Mesothelial cell of epicardium (in vitro differentiated cells): ENCODE measurements at places on chromosomes 7 and 10.

DNA sequence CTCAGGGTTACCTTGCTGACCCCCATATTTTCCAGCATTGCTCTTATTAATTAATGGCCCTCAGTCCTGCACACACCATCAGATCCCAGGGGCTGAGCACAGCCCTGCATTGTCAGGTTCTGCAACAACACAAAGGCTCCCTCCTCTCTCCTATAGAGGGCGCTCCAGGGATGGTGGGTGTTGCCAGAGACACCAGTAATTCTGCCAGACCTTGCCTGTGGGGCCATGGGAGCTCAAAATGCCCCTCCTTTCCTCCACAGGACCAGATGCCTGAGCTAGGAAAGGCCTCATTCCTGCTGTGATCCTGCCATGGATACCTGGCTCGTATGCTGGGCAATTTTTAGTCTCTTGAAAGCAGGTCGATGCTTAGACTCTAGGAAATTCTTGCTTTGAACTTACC is 42.8 kb upstream of the PRSS58 start:
- H3K4me3 ChIP-seq = no peak overlapping the region
- no peak overlapping the region for H3K27ac ChIP-seq
- H3K27me3 ChIP-seq = peaks cover 23% of the 10 kb centered on the region
- no peaks in the 10 kb centered on the region for H3K36me3 ChIP-seq
- H3K4me1 ChIP-seq = no peaks in the 10 kb centered on the region

- no peaks in the 10 kb centered on the region for H3K4me1 ChIP-seq
- H3K27me3 ChIP-seq = peaks cover 31% of the 10 kb centered on the region
- H3K36me3 ChIP-seq = no peaks in the 10 kb centered on the region
- H3K4me3 ChIP-seq = no peak overlapping the region
- DNase-seq = no peak
Observed at GRCh38 chr10:132254841-132255240, 52.9 kb downstream of the STK32C start.

DNA sequence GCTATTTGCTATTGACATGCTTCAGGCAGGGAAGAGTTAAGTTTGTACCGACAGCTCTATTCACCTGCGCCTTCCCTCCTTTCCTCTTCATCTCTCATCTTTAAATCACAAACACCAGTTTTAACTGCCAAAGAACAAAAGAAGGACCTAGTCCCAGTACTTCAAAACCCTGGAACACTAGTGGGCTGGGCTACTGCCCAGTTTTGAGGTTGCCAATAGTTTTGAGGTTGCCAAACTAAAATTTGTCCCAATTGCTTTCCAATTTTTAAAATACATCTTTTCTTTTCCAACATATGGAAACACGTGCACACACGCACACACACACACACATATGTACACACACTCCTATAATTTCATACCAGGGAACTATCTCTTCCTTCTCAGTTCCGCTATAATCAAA is 130.6 kb upstream of the SLC26A5 start:
- H3K4me1 ChIP-seq = peaks cover 4% of the 10 kb centered on the region
- H3K27me3 ChIP-seq = peaks cover 45% of the 10 kb centered on the region
- H3K4me3 ChIP-seq = no peak overlapping the region
- H3K36me3 ChIP-seq = no peaks in the 10 kb centered on the region
- no peak overlapping the region for H3K27ac ChIP-seq

DNA sequence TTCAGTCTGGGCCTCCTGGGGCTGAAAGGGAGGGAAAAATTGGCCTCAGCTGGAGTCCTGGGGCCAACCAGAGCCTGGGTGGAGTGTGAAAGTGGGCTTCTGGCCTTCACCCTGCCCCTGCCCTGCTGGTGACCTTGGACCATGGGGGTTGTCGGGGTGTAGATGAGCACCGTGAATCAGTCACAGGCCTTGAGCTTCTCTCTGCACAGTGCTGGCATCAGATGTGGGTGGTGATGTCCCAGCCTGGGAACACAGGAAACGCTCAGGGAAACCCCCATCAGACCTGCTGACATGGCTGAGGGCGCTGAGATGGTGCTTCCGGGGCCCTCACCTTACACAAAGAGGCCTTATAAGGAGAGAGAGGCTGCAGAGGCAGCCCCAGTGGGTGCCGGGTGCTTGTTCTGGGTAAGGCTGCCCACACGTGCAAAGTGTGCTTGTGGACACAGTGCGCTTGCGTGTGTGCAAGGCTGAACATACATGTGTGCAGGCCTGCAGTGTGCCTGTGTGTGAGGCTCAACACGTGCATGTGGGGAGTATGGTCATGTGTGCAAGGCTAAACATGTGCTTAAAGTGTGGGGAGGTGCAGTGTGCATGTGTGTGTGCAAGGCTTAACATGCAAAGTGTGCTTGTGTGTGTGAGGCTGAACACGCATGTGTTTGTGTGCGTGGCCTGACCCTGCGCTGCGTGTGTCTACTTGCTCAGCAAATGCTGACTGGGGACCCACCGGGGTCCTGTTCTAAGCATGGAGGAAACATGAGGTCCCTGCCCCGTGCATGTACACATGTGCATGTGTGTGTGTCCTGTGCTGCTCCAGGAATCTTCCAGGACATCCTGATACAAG is 6.5 kb downstream of the ARPC1B start:
- H3K36me3 ChIP-seq = peaks cover 2% of the 10 kb centered on the region
- H3K4me3 ChIP-seq = no peak overlapping the region
- DNase-seq = no peak

DNA sequence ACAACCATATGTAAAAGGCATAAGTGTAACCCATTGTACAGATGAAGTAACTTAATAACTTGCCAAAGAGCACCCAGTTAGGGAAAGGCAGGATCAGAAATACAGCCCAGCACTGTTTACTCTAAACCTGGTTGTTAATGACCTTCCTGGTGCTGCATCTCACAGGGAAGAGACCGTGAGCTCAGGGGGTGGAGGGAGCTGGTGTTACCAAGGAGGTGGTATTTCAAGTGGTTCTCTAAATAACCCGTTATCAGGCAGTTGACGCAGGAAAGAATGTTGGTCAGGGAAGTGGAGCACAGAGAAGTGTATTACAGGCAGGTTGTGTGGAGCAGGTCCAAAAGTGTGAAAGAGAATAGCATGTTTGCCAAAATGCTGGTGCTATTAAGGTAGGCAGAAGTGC is 4.4 kb upstream of the ST7 start:
- H3K36me3 ChIP-seq = no peaks in the 10 kb centered on the region
- peaks cover 15% of the 10 kb centered on the region for H3K4me1 ChIP-seq
- no peak for DNase-seq
- no peak overlapping the region for H3K27ac ChIP-seq
- H3K27me3 ChIP-seq = no peaks in the 10 kb centered on the region
